Left hindlimb (tissue), 1 donor: ENCODE measurements at places on chromosomes 2 and 18.

DNA sequence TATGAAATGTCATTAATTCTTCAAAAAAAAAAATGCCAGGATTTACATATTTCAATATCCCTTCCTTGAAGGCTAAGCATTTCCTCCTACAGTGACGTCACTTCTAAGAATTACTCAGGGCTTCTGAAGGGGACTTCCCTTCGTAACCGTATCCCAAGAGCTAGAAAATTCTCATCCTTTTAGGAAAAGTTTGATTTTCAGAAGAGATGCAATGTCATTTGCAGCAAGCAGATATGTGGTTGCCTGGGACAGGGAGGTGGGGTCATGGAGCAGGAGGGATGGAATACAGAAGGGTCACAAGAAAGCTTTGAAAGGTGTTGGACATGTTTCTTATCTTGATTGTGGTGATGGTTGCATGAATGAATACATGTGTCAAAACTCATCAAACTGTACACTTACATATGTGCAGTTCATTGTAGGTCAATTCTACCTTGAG, 97.0 kb upstream of the ATL2 start:
- DNase-seq, result no peak

DNA sequence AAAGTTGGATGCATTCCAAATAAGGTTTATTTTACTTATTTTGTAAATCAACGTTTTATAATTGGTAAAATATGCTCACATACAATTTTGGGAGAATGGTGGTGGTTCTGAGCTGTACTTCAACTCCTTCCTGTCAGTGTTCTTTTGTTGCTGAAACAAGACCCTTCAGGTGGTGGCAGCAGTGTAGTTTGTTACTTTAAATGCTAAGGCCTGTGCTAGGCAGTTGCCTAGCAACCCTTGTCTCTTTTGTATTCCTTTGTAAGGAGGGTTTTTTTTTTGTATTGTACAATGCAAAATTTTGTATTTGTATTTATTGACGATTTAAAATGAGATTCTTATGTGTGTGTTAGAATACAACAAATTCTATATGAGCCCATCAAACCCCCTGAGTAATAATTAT, 166.0 kb upstream of the FAM98A start:
- DNase-seq, result no peak

DNA sequence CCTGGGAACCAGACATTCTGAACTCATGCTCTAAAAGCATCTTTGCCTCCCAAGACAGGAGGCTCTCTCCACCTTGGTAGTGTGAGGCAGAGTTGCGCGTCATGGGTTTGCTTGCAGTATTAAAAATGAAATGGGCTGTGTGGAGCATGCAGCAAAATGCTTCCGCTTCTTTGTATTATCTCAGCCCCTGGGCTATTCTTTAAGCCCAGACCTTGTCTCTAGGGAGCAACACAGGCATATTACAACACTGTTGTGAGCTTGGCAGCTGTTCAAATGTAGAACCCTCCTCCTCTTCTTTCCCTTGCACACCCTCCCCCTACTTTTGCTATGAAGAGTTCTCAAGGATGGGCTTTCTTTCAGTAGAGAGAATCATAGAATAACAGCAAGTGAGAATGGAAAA, 185.1 kb upstream of the LHCGR start:
- no peak for DNase-seq

GRCh38 chr2:67571785-67572718, 174.9 kb downstream of the ETAA1 start:
- DNase-seq, result no peak

GRCh38 chr2:236976266-236977062, 109.2 kb upstream of the COPS8 start:
- DNase-seq, result no peak

- no peak for DNase-seq
Observed at GRCh38 chr2:101124643-101125366, 26.4 kb downstream of the TBC1D8 start.

DNA sequence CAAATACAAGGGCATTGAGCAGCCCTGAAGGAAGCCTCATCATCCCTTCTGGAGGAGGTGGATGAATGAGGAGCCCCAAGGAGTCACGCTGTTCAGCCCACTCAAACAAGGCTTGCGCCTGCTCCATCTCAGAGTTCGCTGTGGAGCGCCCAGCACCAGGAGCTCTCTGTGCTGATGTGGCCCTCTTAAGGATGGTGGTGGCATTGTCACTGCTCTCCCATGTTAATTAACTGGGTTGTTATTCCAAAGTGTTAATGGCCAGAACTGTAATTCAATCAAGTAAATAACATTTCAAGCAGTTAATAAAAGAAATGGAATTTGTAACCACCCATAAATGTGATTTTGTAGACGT, 726.0 kb upstream of the RAB6C start:
- DNase-seq, result no peak
